ENCODE measurements at places on chromosomes 13 and 19. TPM values are rescaled to one million over a fixed set of nuclear protein-coding genes. Genes with fewer than 3 reads are reported as not detected.

Gene KLF1
- not detected for total RNA-seq

Gene PNMA8B
- 0.35 TPM for total RNA-seq

Gene FPR1
- total RNA-seq: not detected

Gene CPT1C
- total RNA-seq: 35.7 TPM

Gene TSSK6
- total RNA-seq: 0.35 TPM

Gene KBTBD6
- 7.8 TPM for total RNA-seq

Gene TYROBP
- total RNA-seq: not detected

Gene CLIP3
- 11.5 TPM for total RNA-seq

Gene ZNF296
- not detected for total RNA-seq

Gene FGF14
- total RNA-seq: 1.9 TPM

Gene SLC10A2
- not detected for total RNA-seq

Data from myometrial cell (primary cell).